ENCODE measurements at places on chromosomes 11 and 22. TPM values are rescaled to one million over a fixed set of nuclear protein-coding genes. Genes with fewer than 3 reads are reported as not detected.
A peak's percentile ranks its signal among the peaks of the same experiment; 100 is the strongest.

- no peaks in the 10 kb centered on the region for H3K27me3 ChIP-seq
- peaks cover 68% of the 10 kb centered on the region for H3K4me1 ChIP-seq
- no peaks in the 10 kb centered on the region for H3K36me3 ChIP-seq
- DNase-seq = peak; percentile 21
Observed at GRCh38 chr11:77407613-77408012, 66.3 kb downstream of the PAK1 start.

DNA sequence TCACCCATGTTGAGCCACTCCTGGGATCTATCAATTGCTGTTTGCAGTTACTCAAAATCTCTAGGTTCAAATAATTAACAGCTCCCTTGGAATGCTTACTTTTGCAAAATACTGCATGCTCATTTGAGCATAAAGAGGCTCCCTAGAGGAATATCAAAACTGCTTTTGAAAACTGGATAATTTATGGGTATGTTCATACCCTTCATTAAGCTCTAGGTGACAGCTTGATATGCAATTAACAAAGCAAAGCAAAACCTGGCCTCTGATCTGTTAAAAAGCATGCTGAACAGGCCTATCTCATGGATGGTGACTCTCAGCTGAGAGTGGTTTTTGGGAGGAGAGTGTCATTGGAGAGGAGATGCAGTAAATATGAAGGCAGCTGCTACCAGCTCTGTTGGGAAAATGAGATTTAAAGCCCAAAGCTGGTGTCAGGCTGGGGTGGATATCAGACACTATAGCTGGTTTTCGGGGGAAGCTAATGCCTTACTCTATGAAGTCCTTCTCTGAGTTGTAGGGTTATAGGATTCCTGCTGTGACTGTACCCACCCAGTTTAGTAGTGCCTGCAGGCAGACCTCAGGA, 110.9 kb downstream of the RASSF10 start:
- peaks cover 10% of the 10 kb centered on the region for H3K36me3 ChIP-seq
- no peak overlapping the region for H3K4me3 ChIP-seq
- no peak for DNase-seq
- H3K27ac ChIP-seq = no peak overlapping the region
- no peaks in the 10 kb centered on the region for H3K27me3 ChIP-seq

DNA sequence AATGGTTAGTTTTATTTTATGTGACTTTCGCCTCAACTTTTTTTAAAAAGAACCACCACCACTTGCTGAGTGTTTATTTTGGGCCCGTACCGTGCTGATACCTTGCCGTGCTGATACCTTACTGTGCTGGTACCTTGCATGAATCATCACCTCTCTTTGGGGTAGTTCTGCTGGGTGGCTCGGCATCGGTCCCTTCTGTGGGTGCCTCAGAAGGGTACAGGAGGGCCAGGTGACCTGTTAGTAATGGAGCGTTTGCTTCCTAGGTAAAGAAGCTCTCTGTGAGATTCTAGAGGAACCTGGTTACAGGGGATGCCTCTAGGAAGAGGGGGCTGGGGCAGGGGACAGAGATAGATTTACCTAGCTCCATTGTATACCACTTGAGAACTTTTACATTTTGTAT, 17.1 kb downstream of the TOM1 start:
- H3K4me3 ChIP-seq = no peak overlapping the region
- no peaks in the 10 kb centered on the region for H3K36me3 ChIP-seq
- DNase-seq = no peak
- no peak overlapping the region for H3K27ac ChIP-seq
- H3K27me3 ChIP-seq = no peaks in the 10 kb centered on the region

- no peaks in the 10 kb centered on the region for H3K27me3 ChIP-seq
- peak; percentile 80 for DNase-seq
Observed at GRCh38 chr22:24925586-24926427, 20.7 kb downstream of the LHFPL7 start.

DNA sequence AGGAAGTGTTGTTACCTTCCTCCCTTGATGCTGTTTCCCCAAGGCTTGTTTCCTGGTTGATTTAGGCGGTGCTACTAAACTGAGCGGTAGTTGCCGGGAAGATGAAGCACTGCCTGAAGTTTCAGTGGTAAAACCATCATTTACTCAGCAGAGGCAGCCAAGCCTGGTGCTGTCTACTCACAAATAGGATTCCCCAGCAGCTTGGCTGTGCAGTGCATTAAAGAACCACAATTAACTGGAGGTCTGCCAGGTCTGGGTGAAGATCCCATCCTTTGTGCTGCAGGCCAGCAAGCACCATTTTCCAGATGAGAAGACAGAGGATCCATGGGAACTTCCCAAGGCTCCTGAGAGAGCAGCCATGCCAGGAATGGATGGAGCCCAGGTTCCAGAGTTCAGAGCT, 231.9 kb upstream of the E2F8 start:
- no peaks in the 10 kb centered on the region for H3K36me3 ChIP-seq
- no peaks in the 10 kb centered on the region for H3K27me3 ChIP-seq
- H3K27ac ChIP-seq = no peak overlapping the region
- no peak overlapping the region for H3K4me3 ChIP-seq
- H3K4me1 ChIP-seq = peaks cover 7% of the 10 kb centered on the region

GRCh38 chr11:119723243-119723951, 5.6 kb downstream of the NECTIN1 start:
- no peak for DNase-seq
- peak overlapping the region; percentile 29 for H3K4me3 ChIP-seq
- H3K27me3 ChIP-seq = no peaks in the 10 kb centered on the region
- peaks cover 58% of the 10 kb centered on the region for H3K4me1 ChIP-seq

Gene CLCF1
- total RNA-seq = not detected

GRCh38 chr11:18452927-18453326, 2.7 kb upstream of the LDHAL6A start:
- no peaks in the 10 kb centered on the region for H3K36me3 ChIP-seq
- H3K27ac ChIP-seq = no peak overlapping the region
- no peaks in the 10 kb centered on the region for H3K4me1 ChIP-seq
- DNase-seq = no peak

GRCh38 chr11:39363571-39363970, 2095.9 kb downstream of the LRRC4C start:
- no peaks in the 10 kb centered on the region for H3K4me1 ChIP-seq
- no peak for DNase-seq
- no peaks in the 10 kb centered on the region for H3K27me3 ChIP-seq

DNA sequence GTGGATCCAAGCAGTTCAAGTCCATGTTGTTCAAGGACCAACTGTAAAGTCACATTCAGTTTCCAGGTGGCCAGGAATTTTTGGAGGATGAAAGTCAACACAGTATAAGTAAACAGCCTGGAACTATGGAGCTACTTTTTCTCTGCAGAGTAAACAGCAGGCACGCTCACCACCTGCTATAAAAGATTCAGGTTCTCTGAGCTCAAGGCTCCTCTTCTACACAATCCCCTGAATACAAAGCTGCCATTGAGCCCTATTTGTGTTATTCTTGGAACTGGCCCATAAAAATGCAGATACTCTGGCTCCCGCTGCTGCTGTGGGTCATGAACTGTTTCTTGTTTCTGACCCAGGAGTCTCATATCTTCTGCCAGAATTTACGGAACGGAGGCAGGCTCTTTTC, 56.9 kb upstream of the PRR5 start:
- H3K4me1 ChIP-seq = no peaks in the 10 kb centered on the region
- no peak overlapping the region for H3K4me3 ChIP-seq
- H3K36me3 ChIP-seq = no peaks in the 10 kb centered on the region
- H3K27ac ChIP-seq = no peak overlapping the region
- no peaks in the 10 kb centered on the region for H3K27me3 ChIP-seq

Gene P4HA3
- not detected for total RNA-seq

GRCh38 chr22:36329254-36330078, 58.3 kb downstream of the MYH9 start:
- peaks cover 22% of the 10 kb centered on the region for H3K36me3 ChIP-seq
- peak; percentile 99 for DNase-seq
- peak overlapping the region; percentile 26 for H3K4me3 ChIP-seq
- peak overlapping the region; percentile 97 for H3K27ac ChIP-seq
- H3K27me3 ChIP-seq = no peaks in the 10 kb centered on the region

Gene OR52I1
- total RNA-seq = not detected

DNA sequence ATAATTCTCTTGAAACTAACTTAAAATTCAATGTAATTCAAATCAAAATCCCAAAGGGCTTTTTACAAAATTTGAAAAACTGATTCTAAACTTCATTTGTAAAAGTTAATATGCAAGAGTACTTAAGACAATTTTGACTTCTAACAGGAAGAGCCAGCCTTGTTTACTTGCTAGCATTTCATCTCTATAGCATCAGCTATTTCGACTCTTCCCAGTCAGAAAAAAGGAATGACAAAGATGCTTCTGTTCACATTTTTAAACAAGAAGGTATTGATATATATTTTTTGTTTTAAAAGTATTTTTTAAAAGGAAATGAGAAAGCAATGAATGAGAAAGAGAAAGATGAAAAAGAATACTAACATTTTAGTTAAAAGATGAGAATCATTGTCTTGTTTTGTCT, 16.4 kb downstream of the SLN start:
- H3K27ac ChIP-seq = no peak overlapping the region
- H3K4me1 ChIP-seq = no peaks in the 10 kb centered on the region
- H3K4me3 ChIP-seq = no peak overlapping the region
- no peaks in the 10 kb centered on the region for H3K27me3 ChIP-seq
- DNase-seq = no peak

- H3K27me3 ChIP-seq = peaks cover 54% of the 10 kb centered on the region
- H3K4me1 ChIP-seq = peaks cover 45% of the 10 kb centered on the region
- no peak overlapping the region for H3K27ac ChIP-seq
Observed at GRCh38 chr22:39238966-39239505, 5.7 kb downstream of the PDGFB start.

Gene LGR4
- 99.6 TPM for total RNA-seq

DNA sequence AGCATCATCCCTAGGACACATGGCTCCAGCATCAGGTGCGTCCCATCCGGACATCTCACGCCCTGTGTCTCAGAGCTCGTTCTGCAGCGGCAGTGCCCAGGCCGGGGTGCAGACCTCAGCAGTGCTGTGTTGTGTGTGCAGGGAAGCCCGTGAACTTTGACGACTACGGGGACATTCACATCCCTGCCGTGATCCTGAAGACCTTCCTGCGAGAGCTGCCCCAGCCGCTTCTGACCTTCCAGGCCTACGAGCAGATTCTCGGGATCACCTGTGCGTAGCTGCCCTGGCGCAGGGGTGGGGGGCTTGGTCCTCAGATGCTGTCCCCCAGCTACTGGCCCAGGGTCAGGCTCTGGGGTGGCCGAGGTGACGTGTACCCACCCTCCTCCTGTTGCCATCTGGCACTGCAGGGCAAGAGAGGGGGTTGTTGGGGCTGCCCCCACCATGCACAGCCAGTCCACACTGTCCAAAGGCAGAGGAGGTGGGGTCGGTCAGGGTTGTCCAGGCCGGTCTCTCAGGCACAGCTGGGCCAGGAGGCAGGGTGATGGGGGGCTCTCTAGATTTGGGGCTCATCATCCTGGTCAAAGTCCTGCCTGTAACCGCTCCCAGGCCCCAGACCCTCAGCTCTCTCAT, 96.5 kb downstream of the ARHGAP8 start:
- no peak overlapping the region for H3K27ac ChIP-seq
- H3K27me3 ChIP-seq = no peaks in the 10 kb centered on the region
- H3K4me3 ChIP-seq = no peak overlapping the region
- H3K36me3 ChIP-seq = no peaks in the 10 kb centered on the region

DNA sequence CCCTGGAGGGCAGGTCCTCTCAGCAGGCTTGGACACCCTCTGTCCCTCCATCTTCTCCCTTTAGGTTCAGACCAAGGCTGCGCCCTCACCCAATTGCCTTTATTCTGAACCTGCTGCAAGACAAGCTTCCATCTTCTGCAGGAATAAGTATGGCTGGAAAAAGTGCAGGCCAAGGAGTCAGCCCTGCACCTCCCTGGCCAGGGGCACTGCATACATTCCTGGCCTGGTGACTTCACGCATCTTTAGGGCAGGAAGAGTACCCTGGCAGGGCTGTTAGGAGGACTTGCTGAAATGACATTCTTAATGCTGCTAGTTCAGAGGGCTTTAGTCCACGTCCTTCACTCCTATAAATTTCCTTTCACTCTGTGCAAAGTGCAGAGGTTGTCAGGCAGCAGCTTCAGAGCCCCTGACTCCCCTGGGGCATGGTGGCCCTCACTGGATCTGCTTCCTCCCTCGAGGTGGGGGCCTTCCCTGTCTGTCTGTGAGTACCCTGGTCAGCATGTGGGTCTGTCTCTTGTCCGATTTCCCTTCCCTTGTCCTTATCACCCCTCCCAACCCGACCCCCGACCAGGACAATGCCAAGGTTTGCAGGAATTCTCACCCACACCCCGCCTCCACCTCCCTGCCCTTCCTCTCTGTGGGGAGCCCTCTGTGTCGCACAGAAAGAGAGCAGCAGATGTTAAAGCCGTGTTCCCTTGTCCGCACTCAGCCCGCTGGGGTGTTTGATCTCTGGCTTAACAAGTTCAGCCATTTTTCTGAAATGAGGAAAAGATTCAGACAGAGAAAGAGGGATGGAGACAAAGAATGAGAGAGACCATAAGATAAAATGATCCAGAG, 124.5 kb upstream of the SYT13 start:
- peak; percentile 64 for DNase-seq
- H3K36me3 ChIP-seq = no peaks in the 10 kb centered on the region
- H3K4me3 ChIP-seq = peak overlapping the region; percentile 38
- H3K27ac ChIP-seq = no peak overlapping the region

DNA sequence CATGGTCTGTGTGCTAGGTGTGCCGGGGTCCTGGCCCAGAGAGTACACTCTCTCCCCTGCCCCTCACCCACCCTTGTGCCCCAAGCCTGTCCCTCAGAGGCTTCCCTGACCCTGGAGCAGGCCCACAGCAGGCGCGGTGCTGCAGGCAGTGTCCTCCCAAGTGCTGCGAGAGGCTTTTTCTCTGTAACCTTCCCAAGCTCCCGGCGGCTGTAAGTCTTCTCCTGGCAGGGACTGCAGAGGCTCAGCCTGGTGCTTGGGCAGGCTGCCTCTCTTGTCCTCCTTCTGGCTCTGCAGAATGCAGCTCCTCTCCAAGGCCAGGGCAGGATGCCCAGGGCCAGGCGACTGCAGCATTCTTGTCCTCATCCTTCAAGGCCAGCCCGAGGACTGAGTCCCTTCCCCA, 15.9 kb downstream of the RFPL1 start:
- DNase-seq = no peak
- no peak overlapping the region for H3K27ac ChIP-seq
- no peaks in the 10 kb centered on the region for H3K36me3 ChIP-seq
- no peaks in the 10 kb centered on the region for H3K4me1 ChIP-seq
- H3K4me3 ChIP-seq = no peak overlapping the region

DNA sequence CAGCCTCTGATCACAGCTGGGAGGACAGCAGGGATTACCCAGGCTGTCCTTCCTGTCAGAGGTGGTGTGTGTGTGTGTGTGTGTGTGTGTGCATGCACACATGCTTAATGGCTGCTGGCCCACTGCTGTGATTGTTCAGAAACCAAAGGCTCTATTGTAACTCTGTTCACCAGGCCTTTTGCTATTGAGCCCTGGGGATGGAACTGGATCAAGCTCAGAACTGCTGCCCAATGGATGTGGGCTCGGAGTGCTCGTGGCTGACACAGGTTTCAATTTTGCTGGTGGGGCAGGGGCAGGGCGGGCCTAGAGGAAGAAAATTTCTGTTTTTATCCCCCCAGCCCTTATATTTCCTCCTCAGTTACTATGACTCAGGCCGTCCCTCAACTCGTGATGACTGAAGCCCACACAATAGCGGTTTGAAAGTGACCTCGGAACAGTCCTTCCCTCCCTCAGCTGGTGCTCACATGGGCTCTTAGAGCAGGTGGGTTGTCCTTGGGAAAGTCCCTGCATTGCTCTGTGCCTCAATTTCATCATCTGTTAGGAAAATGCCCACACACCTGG, 359.3 kb downstream of the TENM4 start:
- no peak overlapping the region for H3K4me3 ChIP-seq
- no peaks in the 10 kb centered on the region for H3K4me1 ChIP-seq
- H3K36me3 ChIP-seq = no peaks in the 10 kb centered on the region

GRCh38 chr11:96012086-96012824, 88.3 kb upstream of the MTMR2 start:
- DNase-seq = peak; percentile 69
- H3K27me3 ChIP-seq = no peaks in the 10 kb centered on the region
- peaks cover 44% of the 10 kb centered on the region for H3K4me1 ChIP-seq
